ENCODE measurements at places on chromosomes 4 and X. TPM values are rescaled to one million over a fixed set of nuclear protein-coding genes. Genes with fewer than 3 reads are reported as not detected.

Gene PRICKLE3
- 12.2 TPM for total RNA-seq

Gene CXCL10
- total RNA-seq: not detected

Gene HS6ST2
- total RNA-seq: 4.8 TPM

Gene TAF7L
- total RNA-seq: not detected

Gene LEF1
- 2.5 TPM for total RNA-seq

Gene NLRP2B
- not detected for total RNA-seq

Gene TREX2
- 1.3 TPM for total RNA-seq

Gene SLC4A4
- total RNA-seq: 1.1 TPM

Gene MSL3
- total RNA-seq: 13.0 TPM

Gene ASB12
- 0.29 TPM for total RNA-seq

Gene NWD2
- not detected for total RNA-seq

Gene MAGEA12
- total RNA-seq: not detected

Gene NAP1L2
- total RNA-seq: 12.8 TPM

Gene MGARP
- total RNA-seq: 4.3 TPM

Gene ABCG2
- 1.7 TPM for total RNA-seq

Gene CYSLTR1
- total RNA-seq: not detected

Gene GTPBP6
- 64.0 TPM for total RNA-seq

Gene PRPS2
- 34.6 TPM for total RNA-seq

Gene SMIM10
- total RNA-seq: 1.1 TPM

Gene ZNF718
- total RNA-seq: 11.1 TPM

Gene SAGE1
- not detected for total RNA-seq

Gene CLIC2
- total RNA-seq: 0.98 TPM

Gene GRIA3
- total RNA-seq: 2.4 TPM

Gene FAM241A
- total RNA-seq: 0.13 TPM

Gene XG
- total RNA-seq: 1.1 TPM

Gene CNGA1
- 1.0 TPM for total RNA-seq

Gene SLC9B1
- total RNA-seq: 0.59 TPM

Gene ZMAT1
- 2.1 TPM for total RNA-seq

Gene GRK4
- total RNA-seq: 4.8 TPM

Gene GLOD5
- total RNA-seq: not detected

Gene OTUD6A
- total RNA-seq: 0.18 TPM

Gene ARHGAP6
- total RNA-seq: 0.07 TPM

Gene TMPRSS11A
- total RNA-seq: not detected

Gene PPP1R2C
- not detected for total RNA-seq

Gene PDCL2
- not detected for total RNA-seq

Gene LONRF3
- 0.33 TPM for total RNA-seq

Gene ZNF595
- 12.5 TPM for total RNA-seq

Gene EMCN
- total RNA-seq: not detected

Gene BTK
- total RNA-seq: 0.09 TPM
